ENCODE measurements at places on chromosomes 11 and 22.

DNA sequence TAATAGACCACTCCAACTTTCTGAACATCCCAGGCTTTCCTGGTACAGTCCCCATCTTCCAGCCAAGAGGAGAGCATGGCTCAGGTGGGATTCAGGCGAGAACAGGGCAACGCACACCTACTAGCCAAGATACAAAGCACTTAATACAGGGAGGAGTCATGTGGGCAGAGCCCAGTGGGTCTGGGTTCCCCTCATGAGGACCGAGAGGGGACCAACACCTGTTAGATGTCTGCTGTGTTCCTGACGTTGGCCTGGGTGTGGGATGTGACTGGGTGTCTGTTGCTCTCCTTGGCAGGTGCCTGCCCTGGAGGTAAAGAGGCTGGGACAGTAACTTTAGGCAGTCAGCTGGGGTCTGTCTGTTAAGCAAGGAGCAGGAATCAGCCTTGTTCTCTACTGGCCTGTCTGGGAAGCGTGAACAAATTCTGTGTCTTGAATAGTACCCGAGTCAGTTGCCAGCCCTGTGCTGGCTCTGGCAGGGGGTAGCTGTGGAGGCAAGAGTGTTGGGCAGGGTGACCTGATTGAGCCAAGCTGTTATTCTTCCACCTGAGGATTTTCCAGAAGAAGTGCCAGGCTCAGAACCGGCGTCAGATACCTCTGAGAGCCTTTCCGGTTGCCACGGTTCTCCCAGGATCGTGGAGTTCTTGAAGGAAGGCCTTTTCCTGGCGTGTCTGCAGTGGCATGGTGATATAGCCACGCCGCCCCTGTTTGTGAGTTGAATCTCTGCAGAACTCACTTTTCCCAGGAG lies 56.3 kb downstream of the BCR start:
- no peak for DNase-seq

DNA sequence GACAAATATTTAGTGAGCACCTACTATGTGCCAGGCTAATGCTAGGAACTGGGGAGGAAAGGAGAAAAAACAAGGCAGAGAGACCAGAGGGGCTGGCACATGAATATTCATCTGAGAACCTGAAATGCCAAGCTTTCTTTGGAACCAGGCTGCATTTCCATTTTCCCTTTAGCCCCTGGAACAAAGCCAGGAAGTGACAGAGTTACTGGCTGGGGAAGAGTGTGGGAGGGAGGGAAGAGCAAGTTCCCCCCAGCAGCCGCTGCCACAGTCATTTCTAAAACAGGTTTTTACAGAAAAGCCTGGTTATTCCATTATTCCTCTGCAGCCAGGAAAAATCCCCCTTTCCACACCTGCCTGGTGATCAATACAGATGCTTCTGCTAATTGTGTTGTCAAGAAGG lies 97.0 kb downstream of the SPON1 start:
- no peak for DNase-seq

GRCh38 chr11:47234669-47235100 lies 13.9 kb downstream of the ACP2 start:
- DNase-seq: no peak

- DNase-seq: peak; percentile 58
Measured at GRCh38 chr11:5004424-5005274, 10.0 kb downstream of the OR51L1 start.

GRCh38 chr11:28529540-28530410 lies 421.6 kb downstream of the METTL15 start:
- peak; percentile 66 for DNase-seq

- DNase-seq: no peak
Measured at GRCh38 chr11:5968394-5968793, at the start of gene OR56A5. OR56A5 (minus strand) TSS chr11:5968494; CDS start chr11:5968494, 0 bp downstream.

- no peak for DNase-seq
Measured at GRCh38 chr11:1198561-1199240, 24.2 kb upstream of the MUC5B start.

DNA sequence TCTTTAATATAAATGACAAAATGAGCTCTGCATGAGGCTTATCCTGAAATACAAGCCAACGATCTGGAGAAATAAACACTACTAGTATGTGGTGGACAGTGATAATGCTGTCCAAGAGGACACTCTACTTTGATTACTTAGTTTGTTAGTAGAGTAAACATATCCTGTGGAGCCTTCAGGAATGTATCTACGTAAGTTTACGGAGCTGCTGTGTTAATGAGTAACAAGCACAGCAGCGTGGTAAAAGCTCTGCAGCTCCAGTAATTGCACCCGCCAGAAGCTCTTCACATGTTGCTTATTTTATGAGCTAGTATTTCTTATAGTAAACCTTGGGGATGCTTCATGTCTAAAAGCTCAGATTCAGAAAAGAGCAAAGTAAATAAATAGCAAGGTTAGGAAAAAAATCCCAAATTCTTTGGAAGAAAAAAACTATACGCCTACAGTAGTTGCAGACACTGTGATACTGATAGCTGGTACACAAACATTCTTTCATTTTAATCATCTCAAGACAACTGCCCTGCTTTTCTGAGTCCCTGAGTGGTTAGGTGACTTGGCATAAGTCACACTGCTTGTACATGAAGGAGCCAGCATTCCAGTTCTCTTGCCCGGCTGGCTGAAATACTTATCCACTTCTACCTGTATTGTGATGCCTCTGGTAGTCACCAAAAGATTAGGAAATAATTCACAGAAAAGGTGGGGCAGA lies 32.7 kb upstream of the CCDC34 start:
- DNase-seq: no peak

- no peak for DNase-seq
Measured at GRCh38 chr22:27883656-27884350, 35.3 kb downstream of the PITPNB start.

GRCh38 chr11:6856871-6857270 lies 6.0 kb upstream of the OR10A2 start:
- no peak for DNase-seq

DNA sequence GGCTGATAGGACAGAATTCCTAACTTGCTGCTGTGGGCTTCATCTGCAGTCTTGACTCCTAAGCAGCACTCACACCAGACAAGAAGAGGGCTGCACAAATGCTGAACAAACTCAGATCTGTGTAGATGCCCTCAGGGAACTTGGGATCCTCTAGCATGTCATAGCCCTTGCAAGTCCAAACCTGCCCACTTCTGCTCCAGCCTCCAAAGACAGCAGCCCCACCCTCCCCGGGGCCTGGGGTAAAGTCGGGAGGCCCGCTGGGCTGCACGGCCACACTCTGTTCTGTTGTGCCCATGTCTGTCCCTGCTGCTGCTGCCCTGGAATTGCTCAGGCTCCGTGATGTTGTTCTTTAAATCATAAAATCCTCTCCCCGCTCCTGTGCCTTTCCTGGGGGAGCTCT lies 28.3 kb downstream of the DRD2 start:
- no peak for DNase-seq

DNA sequence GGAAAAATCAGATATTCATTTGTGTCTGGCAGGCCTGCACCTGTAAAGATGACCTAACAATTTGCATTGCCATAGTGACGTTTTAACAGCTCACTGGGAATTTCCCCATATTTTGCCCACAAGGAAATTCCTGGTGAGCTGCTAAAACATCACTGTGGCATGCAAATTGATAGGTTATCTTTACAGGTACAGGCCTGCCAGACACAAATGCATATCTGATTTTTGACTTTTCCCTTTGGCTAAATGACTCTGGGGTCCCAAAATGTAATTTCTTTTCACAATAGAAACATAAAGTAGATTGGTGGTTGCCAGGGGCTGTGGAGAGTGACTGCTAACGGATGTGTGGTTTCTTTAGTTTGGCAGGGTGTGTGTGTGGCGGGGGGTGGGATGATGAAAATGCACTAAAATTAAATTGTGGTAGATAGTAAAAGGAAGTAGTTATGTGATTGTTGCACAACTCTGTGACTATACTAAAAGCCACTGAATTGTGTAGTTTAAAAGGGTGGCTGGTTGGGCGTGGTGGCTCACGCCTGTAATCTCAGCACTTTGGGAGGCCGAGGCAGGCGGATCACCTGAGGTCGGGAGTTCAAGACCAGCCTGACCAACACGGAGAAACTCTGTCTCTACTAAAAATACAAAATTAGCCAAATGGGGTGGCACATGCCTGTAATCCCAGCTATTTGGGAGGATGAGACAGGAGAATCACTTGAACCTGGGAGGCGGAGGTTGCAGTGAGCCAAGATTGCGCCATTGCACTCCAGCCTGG lies 18.5 kb upstream of the FEZ1 start:
- DNase-seq: no peak

DNA sequence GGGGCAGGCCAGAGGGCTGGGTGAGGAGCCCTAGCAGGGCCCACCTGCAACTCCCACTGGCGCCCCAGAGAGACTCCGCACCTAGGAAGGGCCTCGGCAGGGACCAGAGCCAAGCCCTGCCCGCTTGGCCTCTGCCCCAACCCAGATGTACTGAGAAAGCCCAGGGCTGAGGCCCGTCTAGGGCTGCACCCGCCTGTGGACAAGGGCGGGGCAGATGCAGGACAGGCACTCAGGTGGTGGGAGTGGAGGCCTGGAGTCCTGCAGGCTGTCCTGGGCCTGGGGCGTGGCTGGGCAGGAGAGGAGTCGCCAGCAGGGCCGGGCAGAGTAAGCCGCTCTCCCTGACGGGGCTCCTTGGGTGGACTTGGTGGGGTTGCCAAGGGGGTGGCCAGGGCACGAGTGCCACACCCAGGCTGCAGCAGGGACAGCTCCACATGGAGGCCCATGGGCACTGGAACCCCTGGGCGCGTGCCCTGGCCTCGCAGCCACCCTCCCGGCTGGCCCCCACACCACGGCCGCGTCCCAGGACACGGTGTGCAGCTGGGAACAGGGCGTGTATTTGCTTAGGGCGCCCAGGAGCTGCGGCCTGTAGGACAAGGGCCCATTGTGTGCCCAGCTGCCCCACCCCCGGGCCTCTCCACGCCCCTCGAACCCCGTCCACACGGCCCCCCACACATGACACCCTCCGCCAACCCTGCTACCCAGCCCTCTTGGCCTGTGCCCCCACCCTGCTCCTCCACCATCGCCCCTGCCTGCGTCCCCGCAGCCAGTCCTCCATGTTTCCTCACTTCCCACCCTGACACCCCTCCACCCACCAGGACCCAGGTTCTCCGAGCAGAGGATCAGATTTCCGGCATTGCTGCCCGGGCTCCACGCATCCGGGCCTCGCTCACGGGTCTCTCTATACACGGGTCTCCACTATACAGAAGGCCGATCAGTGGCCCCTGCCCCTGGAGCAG lies 11.3 kb upstream of the PIM3 start:
- no peak for DNase-seq

DNA sequence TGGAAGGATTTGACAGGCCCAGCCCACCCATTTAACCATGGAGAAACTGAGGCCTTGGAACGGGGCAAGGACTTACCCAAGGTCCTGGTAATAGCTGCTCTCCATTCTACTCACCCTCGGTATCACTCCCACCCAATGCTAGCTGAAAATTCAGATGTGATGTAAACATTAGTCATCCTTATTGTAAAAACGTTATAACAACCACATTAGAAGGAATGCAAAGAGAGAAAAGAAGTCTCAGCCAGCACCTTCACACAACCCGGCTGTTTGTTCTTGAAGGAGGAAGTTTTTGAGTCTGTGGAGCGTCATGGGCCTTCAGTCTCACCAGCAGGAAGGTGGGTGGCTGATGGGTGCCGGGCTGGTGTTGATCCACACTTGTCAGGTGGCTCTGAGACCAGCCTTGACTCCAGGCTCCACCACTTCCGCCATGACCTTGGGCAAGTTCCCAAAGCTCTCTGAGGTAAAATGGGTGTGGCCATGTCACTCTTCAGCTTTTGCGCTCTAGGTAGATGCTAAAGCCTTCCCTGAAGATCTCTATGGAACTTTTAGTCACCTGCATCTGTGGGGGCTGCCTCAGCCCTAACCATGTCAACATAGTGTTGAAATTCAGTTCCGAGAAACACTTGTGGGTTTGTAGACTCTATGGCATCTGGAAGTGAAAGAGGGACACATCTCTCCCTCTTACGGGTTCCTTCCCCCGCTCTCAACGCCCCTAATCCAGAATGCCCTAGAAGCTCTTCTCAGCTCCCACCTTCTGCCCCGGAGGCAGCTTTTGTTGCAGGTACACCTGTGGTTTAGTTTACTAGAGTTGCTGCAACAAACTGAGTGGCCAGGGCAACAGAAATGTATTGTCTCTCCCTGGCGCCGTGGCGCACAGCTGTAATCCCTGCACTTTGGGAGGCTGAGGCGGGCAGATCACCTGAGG lies 14.8 kb downstream of the CD6 start:
- DNase-seq: no peak

- no peak for DNase-seq
Measured at GRCh38 chr11:61082062-61082870, 20.0 kb upstream of the CD5 start.

GRCh38 chr11:47510209-47510608 lies 42.7 kb downstream of the CELF1 start:
- no peak for DNase-seq

DNA sequence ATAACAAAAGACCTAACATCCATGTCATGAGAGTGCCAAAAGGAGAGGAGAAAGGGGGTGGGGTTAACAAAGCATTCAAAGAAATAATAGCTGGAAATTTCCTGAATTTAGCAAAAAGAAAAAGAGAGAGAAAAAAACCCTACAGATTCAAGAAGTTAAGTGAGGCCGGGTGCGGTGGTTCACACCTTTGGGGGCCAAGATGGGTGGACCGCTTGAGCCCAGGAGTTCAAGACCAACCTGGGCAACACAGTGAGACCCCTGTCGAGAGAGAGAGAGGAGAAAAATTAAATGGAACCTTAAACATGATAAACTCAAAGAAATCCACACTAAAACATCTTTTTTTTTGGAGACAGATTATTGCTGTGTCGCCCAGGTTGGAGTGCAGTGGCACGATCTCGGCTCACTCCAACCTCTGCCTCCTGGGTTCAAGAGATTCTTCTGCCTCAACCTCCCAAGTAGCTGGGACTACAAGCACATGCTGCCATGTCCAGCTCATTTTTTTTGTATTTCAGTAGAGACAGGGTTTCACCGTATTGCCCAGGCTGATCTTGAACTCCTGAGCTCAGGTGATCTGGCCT lies 8.9 kb upstream of the CLDN5 start:
- DNase-seq: no peak

GRCh38 chr11:66278363-66279091 lies 552 bp downstream of the CNIH2 start:
- peak; percentile 38 for DNase-seq

- DNase-seq: no peak
Measured at GRCh38 chr11:1642288-1643145, 12.9 kb downstream of the KRTAP5-5 start.

GRCh38 chr11:76004400-76004799 lies 189.4 kb downstream of the UVRAG start:
- no peak for DNase-seq

GRCh38 chr11:111069066-111069465 lies 176.5 kb upstream of the POU2AF2 start:
- no peak for DNase-seq

- DNase-seq: no peak
Measured at GRCh38 chr11:35290876-35291275, 128.5 kb downstream of the SLC1A2 start.

GRCh38 chr11:12067796-12068357 lies 42.5 kb upstream of the MICAL2 start:
- DNase-seq: no peak

- DNase-seq: no peak
Measured at GRCh38 chr11:1235901-1236315, 13.0 kb downstream of the MUC5B start.

GRCh38 chr22:42649246-42650099 lies at the start of gene CYB5R3:
CYB5R3 (minus strand) TSS chr22:42649392; CDS start chr22:42649315, 77 bp downstream.
- DNase-seq: peak; percentile 67

GRCh38 chr11:111062420-111062819 lies 183.1 kb upstream of the POU2AF2 start:
- DNase-seq: no peak

Data from NCI-H446 (cell line).